ENCODE measurements at places on chromosomes 13 and 19. TPM values are rescaled to one million over a fixed set of nuclear protein-coding genes. Genes with fewer than 3 reads are reported as not detected.

DNAJC15 gene
- 5.6 TPM for total RNA-seq

SULT2A1 gene
- total RNA-seq: not detected

- no peak for DNase-seq
Observed at GRCh38 chr13:113769881-113770280, 10.9 kb downstream of the TMEM255B start.

- peak; percentile 71 for DNase-seq
Observed at GRCh38 chr19:16325161-16325527, 518 bp downstream of the KLF2 start.

DNA sequence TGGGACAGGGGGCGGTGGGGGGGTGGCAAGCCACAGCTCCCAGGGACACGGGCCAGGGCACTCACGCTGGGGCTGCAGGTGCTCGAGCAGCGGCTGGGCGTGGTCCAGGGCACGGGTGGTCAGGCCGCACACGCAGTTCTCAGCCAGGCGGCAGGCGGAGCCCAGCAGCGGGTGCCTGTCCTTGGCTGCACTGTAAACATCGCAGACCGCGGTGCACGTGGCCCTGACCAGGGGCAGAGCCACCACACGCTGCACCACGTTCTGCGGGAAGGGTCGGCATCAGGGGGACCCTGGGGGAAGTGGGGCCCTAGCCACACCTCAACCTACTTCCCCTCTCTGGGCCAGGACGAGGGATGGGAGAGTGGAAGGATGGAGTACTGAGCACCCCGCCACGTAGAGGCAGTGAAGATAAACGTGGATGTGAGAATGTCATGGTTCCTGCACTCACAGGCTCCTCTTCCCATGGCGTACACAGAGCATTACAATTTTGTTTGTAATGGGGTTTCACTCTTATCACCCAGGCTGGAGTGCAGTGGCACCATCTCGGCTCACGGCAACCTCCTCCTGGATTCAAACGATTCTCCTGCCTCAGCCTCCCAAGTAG lies 3.4 kb downstream of the PLIN5 start:
- DNase-seq: no peak
